ENCODE measurements at places on chromosomes 3 and 15.

- no peak for DNase-seq
Measured at GRCh38 chr3:193638833-193639232, 45.8 kb downstream of the OPA1 start.

- DNase-seq, result no peak
Measured at GRCh38 chr15:56495533-56495932, 30.6 kb upstream of the MNS1 start.

- no peak for DNase-seq
Measured at GRCh38 chr15:43134157-43134635, 810 bp downstream of the TMEM62 start.

DNA sequence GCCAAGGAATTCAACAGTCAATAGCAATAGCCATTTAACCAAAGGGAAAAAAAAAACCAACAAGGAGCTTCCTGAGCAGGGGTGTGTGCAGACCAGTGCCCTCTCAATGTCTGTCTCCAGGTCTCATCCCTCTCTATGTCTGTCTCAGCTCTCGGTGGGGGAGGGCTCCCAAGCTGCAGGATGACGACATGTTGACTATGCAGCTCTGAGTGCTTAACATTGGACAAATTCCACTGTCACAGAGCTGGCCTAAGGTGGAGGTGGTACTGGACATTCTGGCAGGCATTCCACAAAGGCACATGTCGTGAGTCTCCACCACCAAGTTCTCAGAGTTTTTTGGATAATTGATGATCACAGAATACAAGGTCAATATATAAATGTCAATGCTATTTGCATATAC lies 2.0 kb upstream of the CAPN7 start:
- DNase-seq, result no peak

GRCh38 chr3:7843441-7843840 lies 658.2 kb upstream of the LMCD1 start:
- no peak for DNase-seq

- DNase-seq, result no peak
Measured at GRCh38 chr15:60128000-60128376, 123.9 kb downstream of the FOXB1 start.

- DNase-seq, result no peak
Measured at GRCh38 chr3:68207327-68207726, 552.9 kb upstream of the SUCLG2 start.

GRCh38 chr3:52068730-52069129 lies 12.4 kb upstream of the DUSP7 start:
- DNase-seq, result no peak

DNA sequence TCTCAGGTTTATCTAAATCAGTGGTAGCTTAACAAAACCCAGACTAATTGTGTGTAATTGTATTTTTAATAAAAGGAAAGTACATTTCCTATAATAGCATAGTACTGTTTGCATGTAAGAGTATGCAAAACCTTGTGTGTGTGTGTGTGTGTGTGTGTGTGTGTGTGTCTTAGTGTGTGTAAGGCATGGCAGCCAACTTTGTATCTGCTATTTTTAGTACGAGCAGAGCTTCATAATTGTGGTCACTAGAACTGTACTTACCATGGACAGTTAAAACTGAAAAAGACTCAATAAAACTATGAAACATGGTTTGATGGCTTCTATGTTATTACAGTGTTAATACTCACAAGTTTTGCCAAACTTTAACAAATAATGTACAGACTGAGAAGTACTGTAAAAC lies 6.2 kb downstream of the P2RY1 start:
- DNase-seq, result no peak
